ENCODE measurements at places on chromosomes 4 and X.

GRCh38 chrX:110156167-110156754 lies 153.3 kb downstream of the TMEM164 start:
- DNase-seq = no peak

- no peak for DNase-seq
Observed at GRCh38 chr4:114677346-114677979, 78.9 kb downstream of the UGT8 start.

DNA sequence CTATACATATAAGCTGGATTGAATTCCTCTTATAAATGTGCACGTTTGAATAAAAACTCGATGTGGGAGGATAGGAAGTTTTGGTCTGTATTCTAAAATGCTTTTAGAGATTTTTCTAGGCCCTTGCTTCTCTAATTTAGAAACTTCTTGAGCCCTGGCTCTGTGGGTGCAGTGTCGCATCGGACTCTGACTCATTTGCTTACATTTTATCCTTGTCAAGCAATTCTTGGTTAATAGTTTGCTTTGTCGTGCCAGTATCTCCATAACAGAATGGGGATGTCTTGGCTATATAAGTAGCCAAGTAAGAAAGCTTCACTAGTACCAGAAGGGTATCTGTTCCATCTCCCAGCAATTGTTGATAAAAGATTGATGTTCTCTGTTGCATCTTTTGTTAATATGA lies 10.7 kb downstream of the SGMS2 start:
- DNase-seq = peak; percentile 25

GRCh38 chr4:26420438-26420837 lies 69.8 kb downstream of the CCKAR start:
- DNase-seq = no peak

DNA sequence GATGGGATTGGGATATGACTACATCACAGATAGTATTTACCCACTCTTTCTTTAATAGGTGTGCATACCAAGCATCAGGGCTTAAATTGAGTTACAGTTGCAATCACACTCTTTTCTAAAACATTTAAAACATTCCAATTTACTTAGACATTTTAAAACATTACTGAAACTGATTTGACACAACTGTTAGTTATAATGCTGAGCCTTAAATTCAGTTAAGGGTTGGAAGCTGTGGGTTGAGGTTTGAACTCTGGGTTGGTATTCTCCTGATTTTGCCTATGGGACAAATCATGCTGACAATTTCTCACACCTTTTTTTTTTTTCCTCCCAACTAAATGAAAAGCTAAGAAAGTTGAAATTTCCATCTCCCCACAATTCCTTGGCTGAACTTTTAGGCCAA lies 16.3 kb downstream of the SLIT2 start:
- DNase-seq = no peak

- no peak for DNase-seq
Observed at GRCh38 chr4:53349091-53349491, 16.8 kb downstream of the SCFD2 start.

GRCh38 chr4:140529434-140529833 lies 5.5 kb downstream of the ELMOD2 start:
- no peak for DNase-seq

GRCh38 chr4:155889031-155889793 lies 14.3 kb upstream of the TDO2 start:
- peak; percentile 75 for DNase-seq

GRCh38 chr4:87283151-87283550 lies 39.5 kb downstream of the HSD17B13 start:
- no peak for DNase-seq

DNA sequence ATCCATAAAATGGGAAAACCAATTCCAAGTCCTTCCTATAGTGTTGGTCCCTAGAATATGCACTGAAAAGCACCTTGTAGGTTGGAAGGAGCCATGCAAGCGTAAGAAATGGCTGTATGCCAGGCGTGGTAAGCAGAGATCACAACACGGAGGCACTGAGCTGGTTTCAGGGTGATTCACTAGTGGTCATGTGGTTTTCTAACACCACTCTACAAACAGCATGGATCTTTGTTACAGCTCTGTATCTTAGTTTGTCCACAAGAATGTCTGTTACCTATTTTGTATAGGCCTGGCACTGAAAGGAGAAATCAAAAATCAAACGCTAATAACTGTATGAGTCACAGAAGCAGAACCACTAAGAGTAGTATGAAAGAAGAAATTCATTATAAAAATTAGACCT lies 71.9 kb downstream of the MAGEB17 start:
- DNase-seq = peak; percentile 94

- DNase-seq = no peak
Observed at GRCh38 chrX:129825746-129826505, 17.8 kb downstream of the ZDHHC9 start.

- no peak for DNase-seq
Observed at GRCh38 chrX:115364670-115365069, 75.2 kb downstream of the LUZP4 start.

GRCh38 chrX:10087391-10087790 lies 69.4 kb upstream of the CLCN4 start:
- no peak for DNase-seq

- DNase-seq = peak; percentile 44
Observed at GRCh38 chr4:140688711-140689598, 67.2 kb downstream of the TBC1D9 start.

DNA sequence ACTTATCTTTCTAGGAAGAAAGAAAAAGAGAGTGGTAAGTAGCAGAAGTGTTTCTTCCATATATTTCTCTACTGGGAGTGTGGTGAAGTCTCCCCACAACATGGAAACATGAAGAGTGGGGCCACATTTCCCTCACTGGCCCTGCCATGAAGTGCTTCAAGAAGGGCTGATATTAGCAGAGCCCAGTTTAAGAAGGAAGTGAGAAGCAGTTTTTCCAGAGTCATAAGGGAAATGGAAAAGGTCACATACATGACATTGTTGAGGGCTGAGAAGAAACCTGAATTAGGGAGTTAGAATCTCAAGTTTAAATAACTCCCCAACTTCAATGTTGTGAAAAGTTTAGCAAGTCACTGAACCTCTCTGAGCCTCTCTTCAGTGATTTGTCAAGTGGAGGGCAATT lies 171.9 kb upstream of the RBPJ start:
- no peak for DNase-seq

GRCh38 chrX:123477673-123478072 lies 255.2 kb downstream of the THOC2 start:
- DNase-seq = no peak

DNA sequence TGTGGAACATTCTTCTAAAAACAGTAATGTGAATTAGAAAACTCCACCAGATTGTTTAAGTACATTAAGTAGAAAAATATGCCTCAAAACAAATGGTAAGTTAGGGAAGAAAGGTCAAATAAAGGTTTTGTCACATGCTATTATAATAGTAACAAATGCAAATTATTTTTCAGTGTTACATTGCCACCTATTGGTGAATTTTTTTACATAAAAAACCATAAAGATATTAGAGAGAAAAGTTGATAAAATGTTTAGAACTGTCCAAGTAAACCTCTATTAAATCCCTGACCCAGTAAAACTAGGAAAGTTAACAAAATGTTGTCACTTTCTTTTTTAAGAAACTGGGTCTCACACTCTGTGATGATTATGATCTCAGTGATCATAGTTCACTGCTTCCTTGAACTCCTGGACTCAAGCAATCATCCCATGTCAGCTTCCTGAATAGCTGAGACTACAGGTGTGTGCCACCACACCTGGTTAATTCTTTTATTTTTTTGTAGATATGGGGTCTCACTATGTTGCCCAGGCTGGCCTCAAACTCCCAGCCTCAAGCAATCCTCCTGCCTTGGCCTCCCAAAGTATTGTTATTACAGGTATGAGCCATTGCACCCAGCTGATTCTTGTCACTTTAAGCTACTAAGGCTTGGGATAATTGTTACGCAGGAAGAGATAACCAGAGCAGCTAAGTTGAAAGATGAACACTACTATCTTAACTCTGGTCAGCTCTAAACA lies 157.6 kb downstream of the ATRX start:
- DNase-seq = no peak

DNA sequence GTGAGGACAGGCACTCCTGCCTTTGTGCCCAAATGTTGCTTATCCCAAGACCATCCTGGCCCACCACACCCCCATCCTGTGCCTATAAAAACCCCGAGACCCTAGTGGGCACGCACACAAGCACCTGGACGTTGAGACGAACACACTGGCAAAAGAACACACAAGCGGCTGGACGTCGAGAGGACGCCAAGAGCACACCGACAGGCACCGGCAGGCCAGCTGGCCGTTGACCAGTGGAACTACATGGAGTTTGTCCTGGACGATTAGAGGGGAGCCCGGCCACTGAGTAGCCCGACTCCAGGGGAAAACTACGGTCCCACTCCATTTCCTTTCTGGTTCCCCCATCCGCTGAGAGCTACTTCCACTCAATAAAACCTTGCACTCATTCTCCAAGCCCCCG lies 301.7 kb downstream of the PCDH10 start:
- DNase-seq = no peak

DNA sequence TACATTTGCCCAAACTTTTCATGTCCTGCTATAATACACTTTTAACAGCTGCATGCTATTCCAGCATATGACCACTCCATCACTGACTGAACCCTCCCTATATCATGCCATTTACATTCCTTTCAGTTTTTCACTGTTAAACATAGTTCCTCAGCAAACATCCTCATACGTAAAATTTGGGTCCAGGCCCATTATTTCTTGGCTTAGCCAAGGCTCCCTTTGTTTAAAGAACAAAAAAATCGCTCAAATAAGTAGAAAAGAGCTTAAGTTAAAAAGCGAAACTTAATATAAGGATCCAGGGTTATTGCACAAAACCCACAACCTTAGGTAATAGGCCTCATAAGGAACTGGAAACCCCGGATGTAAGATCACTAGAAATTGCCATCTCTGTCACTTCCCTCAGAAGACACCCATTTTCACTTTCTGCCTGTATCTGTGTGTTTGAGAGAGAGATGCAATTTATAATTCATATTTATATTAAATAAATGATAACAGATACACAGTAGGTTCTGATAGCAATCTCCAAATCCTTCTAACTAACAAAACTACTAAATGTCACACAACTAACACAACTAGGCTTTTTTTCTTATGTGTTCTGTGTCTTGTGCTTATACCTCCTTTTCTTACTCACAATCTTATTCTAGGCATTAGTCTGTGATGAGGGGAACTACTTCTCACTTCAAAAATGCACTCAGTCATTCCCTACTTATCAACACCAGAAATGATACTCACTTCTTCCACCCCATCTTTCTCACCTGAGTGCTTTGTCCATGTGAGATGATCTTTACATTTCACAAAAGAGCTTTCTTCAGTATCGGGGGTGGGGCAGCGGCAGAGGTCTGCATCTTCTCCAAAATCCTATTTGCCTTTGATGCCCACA lies 59.9 kb upstream of the FAM241A start:
- no peak for DNase-seq

GRCh38 chr4:6327220-6327917 lies 57.7 kb downstream of the WFS1 start:
- DNase-seq = peak; percentile 86

DNA sequence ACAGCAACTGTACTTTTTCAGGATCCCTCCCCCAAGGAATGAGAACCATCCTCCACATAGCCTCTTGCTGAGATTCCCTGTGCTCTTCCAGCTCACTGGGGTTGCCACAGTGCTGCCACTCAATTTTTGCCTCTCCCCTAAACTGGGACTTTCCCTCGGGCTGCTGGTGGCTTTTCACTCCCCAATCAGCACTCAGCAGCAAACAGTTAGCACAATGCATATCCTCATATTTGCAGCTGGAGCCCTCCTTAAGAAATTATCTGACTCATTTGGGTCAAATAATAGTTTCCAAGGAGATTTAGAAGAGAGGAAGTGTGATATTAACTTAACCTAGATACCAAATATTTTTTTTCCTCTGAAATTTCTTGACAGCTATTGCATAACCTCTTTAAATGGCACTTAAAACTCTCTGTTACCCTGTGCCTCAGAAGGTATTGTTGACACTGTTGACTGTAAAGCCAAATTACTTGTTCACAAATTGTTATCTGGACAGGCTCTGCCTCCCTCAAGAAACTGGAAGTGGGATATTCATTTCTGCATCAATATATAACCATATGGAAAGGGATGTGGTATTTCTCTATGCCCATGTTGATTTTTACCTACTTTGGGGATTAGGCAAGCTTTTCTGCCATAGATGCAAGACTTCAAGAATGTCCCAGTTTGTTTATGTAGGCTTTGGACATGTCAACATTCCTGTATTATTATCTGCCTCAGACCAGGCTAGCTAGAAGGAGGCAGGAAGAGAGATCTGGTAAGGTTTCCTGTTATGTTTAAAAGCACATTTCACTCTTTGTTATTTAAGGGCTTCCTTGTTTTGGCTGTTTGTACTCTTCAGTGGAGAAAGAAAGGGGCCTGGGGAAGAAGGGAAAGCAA lies 58.0 kb downstream of the SEPTIN11 start:
- DNase-seq = peak; percentile 74

- no peak for DNase-seq
Observed at GRCh38 chrX:132751063-132751690, 207.3 kb downstream of the HS6ST2 start.

- DNase-seq = no peak
Observed at GRCh38 chrX:57951666-57952319, 41.5 kb upstream of the ZXDA start.

DNA sequence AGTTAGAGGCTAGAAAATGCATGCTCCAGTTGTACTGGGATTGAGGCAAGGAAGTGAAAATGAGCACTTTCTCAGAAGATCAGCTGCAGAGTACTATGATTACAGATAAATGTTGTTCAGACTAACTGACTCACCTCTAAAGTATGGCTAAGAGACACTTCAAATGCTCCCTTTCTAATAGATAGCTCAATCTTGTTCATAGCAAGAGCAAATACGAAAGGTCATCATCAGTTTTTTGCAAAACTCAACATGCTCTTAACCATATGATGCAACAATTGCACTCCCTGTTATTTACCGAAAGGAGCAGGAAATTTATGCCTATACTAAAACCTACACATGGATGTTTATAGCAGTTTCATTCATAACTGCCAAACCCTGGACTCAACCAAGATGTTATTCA lies 838.4 kb upstream of the INTU start:
- DNase-seq = no peak

- no peak for DNase-seq
Observed at GRCh38 chr4:163895378-163896005, 401.0 kb downstream of the TMA16 start.

- DNase-seq = peak; percentile 58
Observed at GRCh38 chrX:154372612-154373022, 1.8 kb downstream of the FLNA start.

DNA sequence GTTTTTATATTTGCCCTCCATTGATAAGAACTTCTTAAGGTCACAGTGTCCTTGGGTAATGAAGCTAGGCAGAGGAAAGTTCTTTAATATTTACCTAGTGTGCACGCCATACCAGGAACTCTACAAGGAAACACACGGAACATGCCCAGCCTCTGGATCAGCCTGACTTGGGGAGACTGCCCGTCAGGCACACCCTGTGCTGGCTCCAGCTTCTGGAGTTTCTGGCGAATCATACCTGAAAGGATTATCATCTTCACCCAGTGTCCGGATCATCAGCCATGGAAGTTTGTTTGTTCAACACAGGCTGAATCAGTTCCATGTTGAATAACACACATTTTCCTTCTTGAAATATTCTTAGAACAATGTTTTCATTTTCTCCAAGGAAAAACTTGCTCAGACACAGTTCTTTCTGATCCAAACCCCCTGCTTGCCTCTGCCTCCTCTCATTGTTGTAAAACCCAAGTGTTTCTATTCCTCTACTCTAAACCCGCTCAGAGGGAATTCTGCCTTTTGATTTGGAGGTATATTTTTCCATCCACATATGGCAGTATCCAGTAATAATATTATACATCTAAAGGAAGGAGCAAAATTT lies 176.7 kb downstream of the SHROOM3 start:
- DNase-seq = peak; percentile 51

Data from astrocyte of the hippocampus (primary cell).